ENCODE measurements at places on chromosomes 13 and 19. TPM values are rescaled to one million over a fixed set of nuclear protein-coding genes. Genes with fewer than 3 reads are reported as not detected.

DNA sequence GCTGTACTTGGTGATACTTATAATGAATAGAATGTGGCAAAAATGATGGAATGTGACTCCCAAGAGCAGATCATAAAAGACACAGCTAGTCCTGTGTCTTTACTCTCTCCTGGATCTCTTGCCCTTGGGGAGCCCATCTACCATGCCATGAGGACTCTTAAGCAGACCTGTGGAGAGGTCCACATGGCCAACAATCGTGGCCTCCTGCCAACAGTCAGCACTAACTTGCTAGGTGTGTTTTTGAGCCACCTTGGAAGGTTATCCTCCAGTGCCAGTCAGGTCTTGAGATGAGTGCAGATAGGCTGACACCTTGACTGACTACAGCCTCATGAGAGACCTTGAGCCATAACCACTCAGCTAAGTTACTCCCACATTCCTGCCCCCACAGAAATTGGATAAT lies 22.3 kb upstream of the GPR183 start:
- DNase-seq, result no peak

GRCh38 chr13:28415994-28416421 lies 78.9 kb downstream of the FLT1 start:
- DNase-seq, result no peak

DNA sequence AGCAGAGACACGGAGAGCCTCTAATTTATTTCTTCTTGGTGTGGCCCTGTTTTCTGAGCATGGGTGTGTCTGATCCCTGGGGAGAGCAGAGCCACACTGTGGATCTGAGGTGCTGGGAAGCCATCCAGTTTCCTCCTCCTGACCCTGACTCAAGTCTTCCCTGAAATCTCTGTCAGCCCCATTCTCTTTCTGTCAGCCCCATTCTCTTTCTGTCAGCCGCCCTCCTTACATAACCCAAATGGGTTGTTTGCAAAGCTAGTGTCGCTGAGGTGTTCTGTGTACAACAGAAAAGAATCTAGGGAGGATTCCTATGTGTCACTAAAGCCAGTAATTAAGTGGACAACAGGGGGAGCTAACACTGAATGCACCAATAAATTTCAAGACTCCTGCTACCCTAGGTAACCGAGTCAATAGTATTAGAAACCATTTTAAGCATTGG lies 50.2 kb downstream of the LRCH1 start:
- DNase-seq, result no peak

The KLK8 gene
- not detected for total RNA-seq
